WTC11 (cell line): ENCODE measurements at places on chromosomes 2 and 18.

DNA sequence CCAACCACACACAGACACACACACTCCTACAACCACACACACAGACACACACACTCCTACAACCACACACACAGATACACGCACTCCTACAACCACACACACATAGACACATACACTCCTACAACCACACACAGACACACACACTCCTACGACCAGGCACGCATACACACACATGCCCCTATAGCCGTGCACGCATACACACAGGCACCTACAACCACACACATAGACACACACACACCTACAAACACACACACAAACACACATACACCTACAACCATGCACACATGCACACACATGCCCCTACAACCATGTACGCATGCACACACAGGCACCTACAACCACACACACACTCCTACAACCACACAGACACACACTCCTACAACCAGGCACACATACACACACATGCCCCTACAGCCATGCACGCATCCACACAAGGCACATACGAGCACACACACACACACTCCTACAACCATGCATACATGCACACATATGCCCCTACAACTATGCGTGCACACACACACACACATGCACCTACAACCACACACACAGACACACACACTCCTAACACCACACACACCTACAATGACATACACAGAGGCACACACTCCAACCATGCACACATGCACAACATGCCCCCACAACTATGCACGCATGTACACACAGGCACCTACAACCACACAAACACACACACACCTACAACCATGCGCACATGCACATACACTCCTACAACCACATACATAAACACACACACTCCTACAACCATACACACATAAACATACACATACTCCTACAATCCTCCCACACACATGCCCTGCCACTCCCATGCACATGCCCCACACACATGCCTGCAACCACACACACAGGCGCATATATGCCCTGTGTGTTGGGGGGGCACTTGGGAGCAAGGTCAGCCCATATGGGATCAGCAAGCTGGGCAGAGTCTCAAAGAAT lies 19.1 kb upstream of the TEX51 start:
- DNase-seq = no peak

DNA sequence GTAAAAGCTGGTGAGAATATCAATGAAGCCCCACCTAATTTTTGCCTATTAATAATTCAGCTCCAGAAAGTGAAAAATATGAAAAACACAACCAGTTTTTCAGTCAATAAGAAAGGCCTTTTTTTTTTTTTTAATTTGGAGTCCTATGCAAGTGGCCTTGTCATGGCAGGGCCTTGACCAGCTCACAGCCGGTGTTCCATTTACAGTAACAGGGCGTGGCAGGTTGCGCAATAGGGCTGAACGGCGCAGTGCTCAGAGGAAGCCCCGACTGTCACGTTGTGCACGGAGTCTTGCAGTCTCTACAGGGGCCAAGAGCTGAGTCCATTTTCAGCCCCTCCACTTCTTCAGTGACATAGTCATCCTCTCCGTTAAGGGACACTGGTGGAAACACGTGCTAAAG lies 184.1 kb upstream of the FN1 start:
- no peak for DNase-seq

GRCh38 chr18:2444201-2444875 lies 127.0 kb downstream of the METTL4 start:
- DNase-seq = no peak

- DNase-seq = no peak
Observed at GRCh38 chr2:221215487-221215886, 356.6 kb downstream of the EPHA4 start.

DNA sequence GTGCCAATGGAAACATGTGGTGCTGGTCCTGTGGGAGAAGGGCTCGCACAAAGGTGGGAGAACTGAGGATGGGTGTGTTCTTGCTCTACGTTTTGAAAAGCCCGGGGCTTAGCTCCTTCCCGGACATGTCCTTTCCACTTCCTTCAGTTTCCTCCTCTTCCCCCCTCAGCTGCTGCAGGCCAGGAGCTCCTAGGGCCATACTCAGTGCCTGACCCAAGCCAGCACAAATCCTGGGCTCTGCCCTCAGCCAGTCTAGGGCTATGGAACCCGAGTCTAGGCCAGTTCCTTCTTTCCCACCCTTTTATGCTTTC lies 1.4 kb upstream of the SIX2 start:
- no peak for DNase-seq
